ENCODE measurements at places on chromosomes 4 and X.

GRCh38 chrX:152904151-152905080, 6.5 kb downstream of the ZNF185 start:
- DNase-seq: no peak

GRCh38 chr4:102246416-102246815, 98.9 kb downstream of the SLC39A8 start:
- DNase-seq: no peak

DNA sequence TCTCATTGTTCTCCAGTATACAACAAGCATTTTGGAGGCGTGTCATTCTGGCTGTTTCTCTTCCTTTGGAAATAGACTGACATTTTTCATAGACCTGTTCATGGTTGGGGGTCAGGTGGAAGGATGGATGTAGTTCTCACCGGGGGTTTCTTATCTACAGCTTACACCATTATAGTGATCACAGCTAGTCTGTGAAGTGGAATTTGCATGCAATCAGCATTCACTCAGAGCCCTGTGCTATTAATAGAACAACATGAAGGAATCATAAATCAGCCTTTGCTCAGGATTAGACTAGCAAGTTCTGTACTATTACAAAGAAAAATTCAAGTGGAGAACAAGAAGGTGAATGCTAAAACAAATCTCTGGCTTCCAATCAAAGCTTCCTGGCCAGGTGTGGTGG, 132.6 kb upstream of the PUDP start:
- DNase-seq: no peak

DNA sequence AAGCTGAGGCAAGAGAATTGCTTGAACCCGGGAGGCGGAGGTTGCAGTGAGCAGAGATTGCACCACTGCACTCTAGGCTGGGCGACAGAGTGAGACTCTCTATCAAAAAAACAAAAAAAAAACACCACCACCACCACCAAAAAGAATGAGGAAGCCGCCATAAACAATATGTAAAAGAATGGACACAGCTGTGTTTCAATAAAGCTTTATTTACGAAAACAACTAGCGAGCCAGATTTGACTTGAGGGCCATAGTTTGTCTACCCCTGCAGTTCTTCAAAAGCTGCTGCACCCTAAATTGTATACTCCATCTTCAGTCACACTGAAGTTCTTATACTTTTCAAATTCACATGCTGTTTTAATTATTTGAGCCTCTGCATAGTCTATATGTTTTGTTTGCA, 306.5 kb upstream of the KLF3 start:
- no peak for DNase-seq

DNA sequence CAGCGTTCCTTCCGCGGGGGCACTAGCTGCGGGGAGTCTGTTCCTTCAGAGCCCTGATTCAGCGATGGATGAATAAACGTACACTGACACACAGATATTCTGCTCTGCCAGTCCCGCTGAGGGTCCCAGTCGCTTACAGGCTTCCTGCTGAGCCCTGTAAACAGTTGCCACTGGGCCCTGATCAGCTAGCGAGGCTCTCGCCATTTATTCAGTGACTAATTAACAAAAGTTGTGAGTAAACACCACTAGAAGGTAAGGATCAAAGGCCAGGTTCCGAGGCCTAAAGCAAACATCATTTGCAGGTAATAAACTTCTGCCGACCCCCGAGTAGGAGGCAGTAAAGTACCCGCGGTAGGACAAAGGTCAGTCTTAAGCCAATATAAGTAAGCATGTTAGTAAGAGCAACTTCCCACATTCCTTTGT, 442.6 kb upstream of the GALNT7 start:
- no peak for DNase-seq

DNA sequence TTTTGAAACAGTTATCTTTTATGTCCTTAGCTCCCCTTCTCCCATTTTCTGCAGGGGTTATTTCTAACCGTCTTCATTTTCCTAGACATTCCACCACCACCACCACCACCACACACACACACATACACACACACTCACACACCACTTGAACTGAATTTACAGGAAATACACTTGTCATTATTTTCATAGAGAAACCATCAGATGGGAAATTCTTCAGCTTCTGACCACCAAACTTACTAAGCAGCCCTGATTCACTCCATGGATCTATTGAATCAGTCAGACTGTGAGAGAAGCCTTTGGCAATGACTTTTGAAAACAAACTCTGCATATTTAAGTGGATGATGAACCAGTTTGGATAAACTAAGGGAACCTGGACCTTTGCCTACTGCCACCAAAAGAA, 210.1 kb upstream of the NHS start:
- no peak for DNase-seq

- DNase-seq: no peak
Measured at GRCh38 chr4:21290562-21290961, 590.3 kb downstream of the PACRGL start.

DNA sequence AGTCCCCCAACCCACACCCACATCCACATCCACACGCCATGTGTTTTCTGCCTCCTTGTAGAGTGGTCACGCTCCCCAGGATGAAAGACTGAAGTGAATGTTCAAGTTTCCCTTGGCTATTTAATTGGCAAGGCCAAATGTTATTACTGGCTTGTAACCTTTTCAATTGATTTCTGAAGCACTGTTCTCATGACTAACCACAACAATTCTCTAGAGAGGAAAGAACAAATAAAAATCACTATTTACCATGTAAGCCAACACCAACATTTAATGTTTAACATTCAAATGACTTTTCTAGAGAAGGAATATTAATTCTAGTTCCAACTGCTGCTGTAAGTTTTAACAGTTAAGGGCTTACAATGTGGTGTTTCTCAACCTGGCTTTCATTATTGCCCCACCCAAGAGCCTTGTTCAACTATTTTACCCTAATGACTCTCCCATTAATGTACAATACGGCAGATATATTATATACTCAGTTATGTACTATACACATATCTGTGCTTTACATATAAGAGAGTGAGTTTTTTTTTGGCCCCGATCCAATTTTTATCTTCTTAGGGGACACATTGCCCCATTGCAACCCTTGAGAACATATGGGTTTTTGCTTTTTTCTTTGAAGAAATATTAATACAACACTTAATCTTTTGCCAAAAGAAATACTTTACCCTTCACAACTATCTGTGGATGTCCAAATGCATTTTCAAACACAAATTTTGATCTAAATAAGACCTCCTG, 46.5 kb downstream of the RELL1 start:
- no peak for DNase-seq

- no peak for DNase-seq
Measured at GRCh38 chr4:10554694-10555093, 97.5 kb upstream of the ZNF518B start.

GRCh38 chr4:1250921-1251772, 2.2 kb upstream of the CTBP1 start:
- DNase-seq: peak; percentile 66

DNA sequence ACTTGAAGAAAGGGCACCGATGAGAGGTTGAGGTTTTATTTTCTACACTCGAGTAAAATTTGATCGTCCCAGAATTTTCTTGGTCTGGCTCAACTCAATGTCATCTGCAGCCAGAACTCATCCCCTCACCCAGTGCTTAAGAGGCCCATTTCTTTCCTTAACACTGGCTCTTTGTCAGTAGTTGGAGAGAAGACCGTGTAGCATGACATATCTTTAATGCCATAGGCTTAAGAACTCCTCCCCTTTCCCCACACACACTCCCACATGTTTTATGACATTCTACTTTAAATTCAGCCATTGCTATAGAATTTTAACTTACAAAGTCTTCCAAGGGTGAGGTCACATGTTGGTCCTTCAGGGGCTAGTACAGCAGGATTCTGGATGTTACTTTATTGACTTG, 44.2 kb upstream of the ZNF827 start:
- DNase-seq: no peak

- peak; percentile 59 for DNase-seq
Measured at GRCh38 chr4:89111833-89112563, 665 bp downstream of the TIGD2 start.

DNA sequence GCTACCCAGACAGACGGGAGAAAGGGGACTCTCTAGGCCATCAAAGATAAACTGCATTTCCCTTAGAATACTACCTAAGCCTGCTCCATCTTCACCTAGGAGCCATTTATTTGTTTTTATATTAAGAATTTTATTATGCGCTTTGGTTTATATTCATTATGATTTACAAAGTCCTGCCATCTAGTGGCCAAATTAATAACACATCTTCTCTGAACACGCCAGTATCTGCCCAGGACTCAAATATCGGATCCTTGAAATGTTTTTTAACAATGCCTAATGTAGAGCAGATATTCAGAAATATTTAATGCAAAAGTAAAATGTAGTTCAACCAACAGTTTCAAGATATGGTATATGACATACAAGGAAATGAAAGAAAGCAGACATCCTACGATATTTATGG, 20.8 kb upstream of the PRPS2 start:
- no peak for DNase-seq

DNA sequence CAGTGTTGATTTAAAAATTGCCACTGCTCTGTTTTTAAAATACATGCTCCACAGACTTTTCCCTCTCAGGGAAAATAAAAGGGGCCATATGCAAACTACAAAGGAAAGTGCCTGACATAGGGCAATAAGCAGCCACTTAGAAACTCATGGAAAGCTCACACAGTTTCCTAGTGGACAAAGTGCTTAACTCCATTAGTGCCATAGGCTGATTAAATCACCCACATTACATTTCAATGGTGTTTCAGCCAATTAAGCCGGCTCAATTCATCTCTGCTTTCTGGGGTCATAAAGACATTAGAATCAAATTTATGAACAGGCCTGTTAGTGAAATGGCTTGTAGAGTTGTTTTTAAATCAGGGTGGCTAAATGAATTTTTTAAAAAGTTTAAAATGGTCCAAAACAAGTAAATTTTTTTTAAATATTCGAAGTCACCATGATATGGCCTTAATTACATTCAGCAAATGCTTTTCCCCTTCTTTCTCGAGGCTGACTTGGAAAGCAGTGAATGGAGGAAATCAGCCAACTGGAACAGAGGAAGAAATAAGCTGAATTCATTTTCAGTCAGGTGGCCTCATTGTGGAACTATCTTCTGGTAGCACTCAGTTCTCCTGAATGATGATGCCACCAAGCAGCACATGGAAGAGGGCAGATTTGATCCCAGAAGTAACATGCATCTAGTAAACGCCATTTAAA, 2305.1 kb upstream of the AGA start:
- no peak for DNase-seq
